ENCODE measurements at places on chromosomes 11 and 22. TPM values are rescaled to one million over a fixed set of nuclear protein-coding genes. Genes with fewer than 3 reads are reported as not detected.

Gene SCGB1C1
- not detected for total RNA-seq

Gene SPI1
- total RNA-seq: 7.6 TPM

Gene C22orf42
- total RNA-seq: not detected

- H3K36me3 ChIP-seq: no peaks in the 10 kb centered on the region
- H3K4me1 ChIP-seq: no peaks in the 10 kb centered on the region
- no peaks in the 10 kb centered on the region for H3K27me3 ChIP-seq
- no peak overlapping the region for H3K4me3 ChIP-seq
- no peak for DNase-seq
- no peak overlapping the region for H3K27ac ChIP-seq
These were observed 6.9 kb downstream of the OR52H1 start for GRCh38 chr11:5541427-5541826.

GRCh38 chr11:97937501-97937900 lies 1083.2 kb upstream of the CNTN5 start:
- no peaks in the 10 kb centered on the region for H3K36me3 ChIP-seq
- no peaks in the 10 kb centered on the region for H3K4me1 ChIP-seq
- H3K27ac ChIP-seq: no peak overlapping the region
- H3K27me3 ChIP-seq: no peaks in the 10 kb centered on the region

GRCh38 chr11:127588431-127588830 lies 587.9 kb upstream of the KIRREL3 start:
- no peaks in the 10 kb centered on the region for H3K36me3 ChIP-seq
- H3K27me3 ChIP-seq: no peaks in the 10 kb centered on the region
- no peak overlapping the region for H3K27ac ChIP-seq
- no peak for DNase-seq
- H3K4me3 ChIP-seq: no peak overlapping the region
- H3K4me1 ChIP-seq: no peaks in the 10 kb centered on the region

DNA sequence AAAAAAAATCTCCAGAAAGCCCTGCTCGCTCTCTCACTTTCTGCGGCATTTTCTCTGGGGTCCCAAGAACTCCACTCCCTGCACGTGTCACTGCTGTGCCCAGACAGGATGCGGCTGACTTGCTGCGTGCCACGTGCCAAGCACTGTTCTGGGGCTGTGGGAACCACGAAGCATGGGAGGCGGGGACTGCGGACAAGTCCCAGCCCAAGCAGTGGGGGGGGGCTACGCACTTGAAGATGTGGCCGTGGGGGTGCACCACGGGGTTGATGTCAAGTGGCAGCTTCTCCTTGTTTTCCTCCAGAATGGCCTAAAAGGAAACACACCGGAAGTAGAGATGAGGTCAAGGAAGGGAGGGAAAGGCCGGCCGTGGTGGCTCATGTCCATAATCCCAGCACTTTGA lies 10.8 kb downstream of the TTLL12 start:
- H3K4me1 ChIP-seq: no peaks in the 10 kb centered on the region
- H3K36me3 ChIP-seq: peaks cover 66% of the 10 kb centered on the region
- no peak overlapping the region for H3K27ac ChIP-seq
- no peak overlapping the region for H3K4me3 ChIP-seq

DNA sequence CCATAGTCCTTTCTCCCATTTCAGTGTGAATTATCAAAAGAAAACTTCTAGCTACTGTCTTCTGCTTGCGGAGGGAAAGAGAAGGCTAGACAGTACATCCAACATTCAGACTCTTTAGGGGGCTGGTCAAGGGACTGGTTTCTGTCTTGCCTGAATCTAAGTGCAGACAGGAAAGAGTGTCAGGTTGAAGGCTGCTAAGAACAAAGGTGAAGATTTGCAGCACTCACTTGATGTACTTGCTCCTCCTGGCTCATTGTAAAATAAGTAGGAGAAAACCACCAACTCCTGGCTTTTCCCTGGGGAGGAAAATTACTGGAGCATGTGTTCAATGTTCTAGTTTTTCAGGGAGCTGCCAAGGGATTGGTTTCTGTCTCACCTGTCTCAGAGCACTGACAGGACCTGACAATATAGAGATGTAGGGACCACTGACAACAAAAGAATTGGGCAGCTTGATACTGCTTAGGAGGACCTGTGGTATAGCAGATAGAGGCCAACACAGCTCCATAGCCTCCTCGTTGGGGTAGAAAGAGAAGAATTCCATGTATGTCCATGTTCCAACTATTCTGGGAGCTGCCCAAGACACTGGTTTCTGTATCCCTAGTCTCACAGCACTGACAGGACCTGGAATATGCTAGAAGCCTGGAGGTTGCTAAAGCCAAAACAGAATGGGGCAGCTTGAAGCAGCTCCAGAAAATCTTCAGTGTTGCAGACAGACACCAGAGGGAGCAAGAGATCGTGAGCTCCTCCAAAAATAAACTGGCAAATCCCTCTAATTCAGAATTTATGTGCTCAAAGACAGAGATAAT lies 39.7 kb upstream of the MMP12 start:
- no peaks in the 10 kb centered on the region for H3K27me3 ChIP-seq
- no peak overlapping the region for H3K27ac ChIP-seq
- no peaks in the 10 kb centered on the region for H3K36me3 ChIP-seq
- no peak for DNase-seq
- no peak overlapping the region for H3K4me3 ChIP-seq
